ENCODE measurements at places on chromosomes 1 and 21.
A peak's percentile ranks its signal among the peaks of the same experiment; 100 is the strongest.

GRCh38 chr1:78277253-78277652, 213.5 kb upstream of the PTGFR start:
- DNase-seq: no peak

DNA sequence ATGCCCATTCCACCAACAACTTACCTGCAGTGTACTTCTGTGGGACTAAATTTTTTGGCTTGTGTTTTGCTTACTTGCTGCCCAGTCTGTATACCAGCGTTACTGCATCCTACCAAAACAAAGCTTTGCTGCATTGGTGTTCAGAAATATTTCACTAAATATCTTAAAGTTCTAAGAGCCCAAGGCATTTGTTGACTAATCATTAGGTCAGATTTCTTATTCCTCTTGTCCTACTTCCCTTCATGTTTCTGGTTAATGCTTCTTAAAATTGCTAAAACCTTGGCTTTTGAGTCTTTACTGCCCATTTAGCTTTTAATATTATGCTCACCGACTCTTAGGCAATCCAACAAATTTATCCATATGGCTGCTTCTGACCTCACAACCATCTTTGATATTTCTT, 161.8 kb downstream of the DPYD start:
- no peak for DNase-seq

GRCh38 chr21:31318971-31319370, 25.1 kb downstream of the TIAM1 start:
- no peak for DNase-seq

- no peak for DNase-seq
Measured at GRCh38 chr1:209797978-209798639, 7.8 kb downstream of the IRF6 start.

DNA sequence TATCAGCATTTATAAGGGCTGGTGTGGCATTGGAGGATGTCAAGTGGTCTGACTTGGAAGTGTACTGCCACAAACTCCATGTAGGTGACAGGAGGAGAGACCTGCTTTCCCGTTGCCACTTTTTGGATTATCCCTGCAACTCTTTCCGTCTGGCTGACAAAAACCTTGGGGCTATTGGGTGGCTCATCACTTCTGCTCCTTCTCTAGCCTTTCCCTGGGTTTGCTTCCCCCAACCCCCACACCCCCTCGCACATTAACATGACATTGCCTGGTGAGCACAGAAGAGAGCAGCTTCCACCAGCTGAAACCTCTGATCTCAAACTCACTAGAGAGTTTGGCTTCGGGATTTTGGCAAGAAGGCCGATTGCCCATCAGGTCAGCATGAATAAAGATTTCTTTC, 39.2 kb downstream of the PROX1 start:
- DNase-seq: peak; percentile 60

DNA sequence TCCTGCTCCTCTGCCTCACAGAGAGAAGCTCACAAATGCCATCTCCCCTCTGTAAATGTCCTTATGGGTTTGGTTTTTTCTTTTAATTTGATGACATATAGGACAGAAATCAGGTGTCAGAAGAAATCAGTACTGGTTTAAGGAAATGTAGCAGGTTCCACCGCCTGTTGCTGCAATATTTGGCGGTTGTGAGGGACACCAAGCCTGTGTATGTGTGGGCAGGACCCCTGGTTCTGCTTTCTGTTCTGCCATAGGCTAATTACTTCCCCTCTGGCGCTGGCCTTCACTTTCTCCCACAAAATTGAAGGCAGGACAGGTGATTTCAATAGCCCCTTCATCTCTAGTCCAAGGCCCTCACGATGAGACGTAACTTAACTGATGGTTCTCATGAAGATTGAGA, 69.2 kb downstream of the PRDM2 start:
- DNase-seq: no peak

- DNase-seq: no peak
Measured at GRCh38 chr1:65509912-65510680, 89.6 kb downstream of the LEPR start.

GRCh38 chr1:15940110-15941043, 35.5 kb downstream of the ZBTB17 start:
- DNase-seq: no peak

DNA sequence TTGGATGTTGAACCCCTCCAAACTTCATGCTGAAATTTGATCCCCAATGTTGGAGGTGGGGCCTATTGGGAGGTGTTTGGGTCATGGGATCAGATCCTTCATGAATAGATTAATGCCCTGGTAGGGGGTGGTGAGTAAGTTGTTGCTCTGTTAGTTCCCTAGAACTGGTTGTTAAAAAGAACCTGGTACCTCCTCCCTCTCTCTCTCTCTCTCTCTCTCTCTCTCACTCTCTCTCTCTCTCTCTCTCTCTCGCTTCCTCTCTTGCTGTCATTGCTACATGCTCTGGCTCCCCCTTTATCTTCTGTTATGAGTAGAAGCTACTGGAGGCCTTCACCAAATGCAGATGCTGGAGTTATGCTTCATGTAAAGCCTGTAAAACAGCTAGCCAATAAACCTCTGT, 498.2 kb upstream of the NR5A2 start:
- DNase-seq: no peak

DNA sequence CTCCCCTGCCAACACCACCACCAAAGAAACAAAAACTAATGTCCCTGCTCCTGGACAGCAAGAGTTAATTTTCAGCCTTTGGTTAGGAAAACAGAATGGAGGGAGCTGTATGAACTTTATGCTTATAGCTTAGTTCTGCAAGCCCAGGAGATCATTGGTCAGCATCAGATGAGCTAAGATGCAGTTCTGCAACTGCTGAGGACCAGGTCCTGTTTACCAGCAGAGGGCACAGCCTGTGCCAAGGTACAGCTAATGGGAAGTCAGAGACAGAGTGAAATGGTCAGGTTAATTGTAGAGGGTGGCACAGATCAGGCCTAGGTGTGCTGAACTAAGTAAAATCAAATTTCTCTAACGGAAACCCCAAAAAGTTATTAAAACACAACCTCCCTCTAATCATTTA, 161.3 kb downstream of the ROR1 start:
- no peak for DNase-seq

DNA sequence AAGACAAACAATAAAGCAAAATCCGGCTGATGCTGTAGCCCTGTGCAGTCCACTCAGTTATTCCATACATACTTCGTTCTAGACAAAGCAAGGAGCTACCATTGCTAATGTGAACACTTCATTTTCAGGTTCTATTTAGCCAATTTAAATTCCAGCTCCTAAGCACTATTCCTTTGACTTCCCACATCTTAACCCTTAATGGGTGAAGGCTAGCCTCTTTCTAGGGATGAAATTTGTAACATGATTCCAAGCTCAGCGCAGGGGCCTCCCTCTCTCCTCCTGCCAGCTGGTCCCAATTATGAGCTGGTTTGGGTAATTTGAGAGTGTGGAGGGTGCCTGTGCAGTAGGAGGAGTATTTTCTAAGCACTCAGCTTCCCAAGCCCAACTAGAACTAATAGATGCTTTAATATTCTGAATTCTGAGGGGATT, 53.9 kb upstream of the PTGFRN start:
- DNase-seq: no peak

DNA sequence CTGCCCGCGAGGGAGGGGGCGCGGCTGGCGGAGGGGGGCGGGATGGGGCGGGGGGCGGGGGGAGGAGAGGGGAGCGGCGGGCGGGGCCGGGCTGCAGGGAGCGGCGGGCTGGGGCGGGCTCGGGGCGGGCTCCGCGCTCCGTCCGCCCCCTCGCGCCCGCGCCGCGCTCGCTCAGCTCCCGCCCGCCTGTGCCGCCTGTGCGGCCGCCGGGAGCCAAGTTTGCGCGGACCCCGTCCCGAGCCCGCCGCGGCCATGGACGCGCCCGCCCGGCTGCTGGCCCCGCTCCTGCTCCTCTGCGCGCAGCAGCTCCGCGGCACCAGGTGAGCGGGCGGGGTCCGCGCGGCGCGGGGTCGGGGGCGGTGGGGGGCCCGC, at the start of gene GABRD:
TSS of gene GABRD (plus strand) at position 174 of the 372 bp plus-strand sequence. CDS start at position 253, 79 bp downstream.
- DNase-seq: no peak

DNA sequence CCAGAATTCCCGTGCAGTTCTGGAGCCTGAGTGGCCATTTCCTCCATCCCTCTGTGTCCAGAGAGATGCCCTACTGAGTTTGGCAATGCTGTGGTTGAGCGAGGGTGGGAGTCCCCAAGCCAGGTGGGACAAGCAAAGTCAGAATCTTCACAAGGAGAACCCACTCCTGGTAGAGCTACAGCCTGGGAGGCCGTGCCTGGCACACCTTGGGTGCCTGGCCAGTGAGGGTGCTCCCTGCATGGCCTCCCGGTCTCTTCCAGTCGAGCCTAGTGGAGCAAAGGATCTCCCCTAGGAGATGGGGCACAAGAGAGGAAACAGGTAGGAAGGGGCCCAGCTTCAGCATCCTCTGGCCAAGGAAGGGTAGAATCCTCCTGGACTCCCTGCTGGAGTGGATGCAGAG, 57.9 kb downstream of the H3-3A start:
- no peak for DNase-seq

DNA sequence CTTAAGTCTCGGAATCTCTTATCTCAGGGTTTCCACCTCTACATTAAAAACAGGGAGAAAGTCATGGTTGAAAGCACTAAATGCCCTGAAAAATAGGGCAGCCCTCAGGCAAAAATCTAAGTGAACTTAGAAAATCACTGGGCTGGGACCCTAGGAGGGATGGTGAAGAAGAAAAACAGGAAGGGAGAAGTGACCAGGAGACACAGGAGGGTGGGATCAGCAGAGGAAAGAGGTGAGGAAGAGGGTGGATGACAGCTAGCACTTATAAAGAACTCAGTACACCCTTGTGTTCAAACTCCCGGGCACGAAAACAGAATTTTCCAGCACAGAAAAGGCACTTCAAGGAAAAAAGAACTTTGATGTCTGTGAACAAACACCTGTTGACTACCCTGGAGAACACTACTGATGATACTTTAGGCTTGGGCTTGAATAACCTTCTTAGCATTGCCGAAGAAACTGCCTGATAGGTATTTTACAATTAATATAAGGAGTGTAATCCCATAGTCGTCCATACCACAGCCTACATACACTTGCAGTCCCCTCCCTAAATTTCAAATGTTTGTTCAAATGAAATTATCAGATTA, 2.0 kb downstream of the CHML start:
- no peak for DNase-seq

DNA sequence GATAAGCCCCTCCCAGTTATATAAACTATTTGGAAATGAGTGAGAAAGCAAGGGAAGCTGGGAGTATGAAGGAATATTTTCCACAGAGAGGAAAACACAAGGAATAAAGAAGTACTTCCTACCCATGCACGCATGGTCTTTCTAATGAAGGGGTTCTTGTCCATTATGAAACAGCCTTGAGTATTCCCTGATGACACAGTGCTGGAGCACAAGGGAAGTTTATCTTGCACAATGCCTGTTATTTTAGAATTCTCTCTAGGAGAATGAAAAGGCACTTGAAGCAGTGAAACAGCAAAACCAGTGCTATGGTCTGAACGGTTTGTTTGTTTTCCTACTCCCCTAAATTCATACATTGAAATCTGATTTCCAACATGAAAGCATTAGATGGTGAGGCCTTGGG, 38.6 kb upstream of the ADAMTS1 start:
- no peak for DNase-seq

DNA sequence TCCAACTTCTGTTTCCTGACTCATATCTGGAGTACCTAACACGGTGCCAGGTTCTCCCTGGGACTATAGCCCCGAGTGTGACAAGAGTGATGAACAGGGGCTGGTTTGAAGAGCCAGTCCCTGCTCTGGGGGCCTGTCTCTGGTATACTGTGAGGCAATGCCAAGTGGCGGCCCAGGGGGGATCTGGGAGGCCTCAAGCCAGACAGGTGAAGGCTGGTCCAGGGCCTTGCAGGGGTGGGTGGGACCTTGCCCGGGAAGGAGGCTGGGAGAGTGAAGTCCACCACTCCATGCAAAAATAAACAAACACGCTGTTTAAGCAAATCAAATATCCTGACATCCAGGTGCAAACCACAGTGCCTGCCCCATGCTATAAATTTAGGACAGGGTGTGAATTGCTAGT, 6.8 kb upstream of the PLXNA2 start:
- no peak for DNase-seq

GRCh38 chr1:83918688-83919285, 80.1 kb downstream of the TTLL7 start:
- DNase-seq: no peak

- no peak for DNase-seq
Measured at GRCh38 chr1:71641903-71642302, 561.1 kb upstream of the ZRANB2 start.

DNA sequence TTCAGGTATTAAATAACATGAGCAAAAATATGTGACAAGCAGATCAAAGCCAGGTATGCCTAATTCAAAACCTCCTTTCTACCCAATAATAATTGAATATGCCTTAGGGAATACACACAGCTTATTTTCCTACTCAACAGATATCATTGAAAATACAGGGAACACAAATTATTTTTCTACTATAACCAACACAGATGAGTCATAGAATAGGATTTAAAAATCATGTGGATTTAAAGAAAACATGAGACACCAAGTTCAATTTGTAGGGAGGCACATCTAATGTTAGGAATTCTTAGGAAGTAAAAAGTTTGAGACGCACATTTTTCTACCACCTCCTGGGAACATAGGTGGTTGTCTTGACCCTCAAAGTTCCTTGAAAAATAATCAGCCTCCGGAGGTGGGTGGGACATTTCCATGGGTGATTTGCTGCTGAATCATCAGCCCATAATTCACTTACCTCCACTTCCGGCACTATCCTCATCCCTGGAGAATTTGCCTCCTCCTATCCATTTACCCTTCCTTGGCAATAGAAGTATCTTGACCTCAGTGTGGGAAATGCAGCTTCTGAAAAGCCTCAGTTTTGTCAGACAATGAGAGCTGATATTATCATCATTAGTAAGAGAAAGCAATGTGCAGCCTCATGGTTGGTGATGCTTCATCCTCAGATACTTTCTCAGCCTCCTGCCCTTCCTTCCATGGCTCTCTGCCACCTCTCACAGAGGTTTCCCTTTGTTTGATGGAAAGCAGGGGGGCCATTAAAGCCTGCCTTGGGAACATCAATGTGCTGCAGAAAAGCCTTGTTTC, 33.5 kb upstream of the RGS4 start:
- DNase-seq: no peak

- DNase-seq: no peak
Measured at GRCh38 chr21:37452227-37452626, 85.7 kb downstream of the DYRK1A start.

- no peak for DNase-seq
Measured at GRCh38 chr1:179921981-179922872, 32.4 kb upstream of the CEP350 start.

- no peak for DNase-seq
Measured at GRCh38 chr1:229253151-229253974, 17.5 kb upstream of the RAB4A start.

- no peak for DNase-seq
Measured at GRCh38 chr1:58979677-58980076, 195.8 kb upstream of the JUN start.

- DNase-seq: no peak
Measured at GRCh38 chr1:24203404-24203803, 16.3 kb upstream of the IFNLR1 start.

Data from iPS DF 19.7 (cell line).